ENCODE measurements at places on chromosomes 7 and 10. TPM values are rescaled to one million over a fixed set of nuclear protein-coding genes. Genes with fewer than 3 reads are reported as not detected.

- peak overlapping the region; percentile 55 for H3K27ac ChIP-seq
- DNase-seq: peak; percentile 35
- no peaks in the 10 kb centered on the region for H3K36me3 ChIP-seq
- H3K4me3 ChIP-seq: no peak overlapping the region
- no peaks in the 10 kb centered on the region for H3K27me3 ChIP-seq
Measured at GRCh38 chr10:98293550-98294269, 25.7 kb upstream of the LOXL4 start.

GRCh38 chr10:33653584-33654367, 319.3 kb upstream of the NRP1 start:
- no peak overlapping the region for H3K4me3 ChIP-seq
- no peaks in the 10 kb centered on the region for H3K36me3 ChIP-seq
- H3K4me1 ChIP-seq: no peaks in the 10 kb centered on the region
- no peaks in the 10 kb centered on the region for H3K27me3 ChIP-seq
- no peak overlapping the region for H3K27ac ChIP-seq
- DNase-seq: no peak

DNA sequence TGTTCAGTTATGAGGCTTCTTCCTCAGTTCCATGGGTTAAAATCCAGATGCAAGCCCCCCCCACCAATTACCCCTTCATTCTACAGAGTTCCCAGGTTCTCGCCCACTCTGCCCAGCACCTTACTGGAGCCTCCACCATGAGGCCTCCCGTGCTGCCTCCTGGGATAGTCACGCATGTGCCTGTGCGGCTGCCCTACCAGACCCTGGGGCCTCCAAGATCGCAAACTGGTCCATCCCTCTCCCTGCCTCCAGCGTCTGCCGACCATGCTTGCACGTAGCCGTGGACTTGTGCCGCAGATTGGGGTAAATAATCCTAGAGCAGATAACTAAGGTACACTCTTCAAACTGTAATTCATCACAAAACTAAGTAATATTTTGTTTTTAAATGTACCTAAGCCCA, 611.2 kb downstream of the PTPRN2 start:
- H3K27ac ChIP-seq: no peak overlapping the region
- DNase-seq: no peak
- H3K4me1 ChIP-seq: no peaks in the 10 kb centered on the region

DNA sequence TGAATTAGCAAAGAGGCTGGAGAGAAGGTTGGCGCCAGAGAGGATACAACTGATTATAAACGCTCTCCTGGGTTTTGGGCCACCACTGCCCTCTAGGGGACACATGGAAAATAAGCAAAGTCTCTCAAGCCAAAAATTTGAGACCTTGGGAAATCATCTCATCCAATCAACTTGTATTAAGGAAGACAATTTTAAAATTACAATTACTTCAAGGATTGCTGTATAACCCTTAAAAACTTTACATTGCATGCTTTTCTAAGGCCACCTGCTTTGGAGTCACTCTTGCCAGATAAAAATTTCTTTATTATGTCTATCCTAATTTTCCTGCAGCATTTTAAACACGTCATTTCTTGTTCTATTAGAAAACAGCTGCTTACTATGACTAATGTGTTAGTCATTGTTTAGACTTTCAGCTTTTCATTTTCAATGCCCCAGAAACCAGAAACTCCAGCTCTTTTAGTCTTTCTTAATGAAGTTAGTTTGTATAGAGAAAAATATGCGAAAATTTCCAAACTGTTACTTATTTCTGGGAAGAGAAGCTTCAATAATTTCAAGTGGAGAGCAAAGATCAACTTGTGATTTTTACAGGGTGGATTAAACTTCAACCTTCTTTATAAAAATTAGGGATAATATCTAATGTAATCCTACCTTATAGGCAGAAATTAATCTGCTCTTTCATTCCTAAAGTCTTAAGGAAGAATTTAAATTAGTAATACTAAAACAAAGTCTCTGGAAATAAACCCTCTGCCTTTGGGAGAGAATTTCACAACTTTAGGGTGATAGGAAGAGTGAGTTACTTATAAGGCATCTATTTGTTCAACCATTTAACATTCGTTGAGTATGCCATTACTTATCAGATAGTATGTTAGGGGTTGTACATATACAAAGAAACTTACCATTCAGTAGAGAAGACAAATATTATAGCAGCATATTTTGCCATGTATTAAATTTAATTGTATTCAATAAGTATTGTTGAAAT, 20.6 kb upstream of the RHOBTB1 start:
- peak overlapping the region; percentile 8 for H3K4me3 ChIP-seq
- no peaks in the 10 kb centered on the region for H3K4me1 ChIP-seq
- no peaks in the 10 kb centered on the region for H3K36me3 ChIP-seq
- DNase-seq: peak; percentile 50
- no peak overlapping the region for H3K27ac ChIP-seq
- no peaks in the 10 kb centered on the region for H3K27me3 ChIP-seq

TAC1 gene
- 62.8 TPM for total RNA-seq

DNA sequence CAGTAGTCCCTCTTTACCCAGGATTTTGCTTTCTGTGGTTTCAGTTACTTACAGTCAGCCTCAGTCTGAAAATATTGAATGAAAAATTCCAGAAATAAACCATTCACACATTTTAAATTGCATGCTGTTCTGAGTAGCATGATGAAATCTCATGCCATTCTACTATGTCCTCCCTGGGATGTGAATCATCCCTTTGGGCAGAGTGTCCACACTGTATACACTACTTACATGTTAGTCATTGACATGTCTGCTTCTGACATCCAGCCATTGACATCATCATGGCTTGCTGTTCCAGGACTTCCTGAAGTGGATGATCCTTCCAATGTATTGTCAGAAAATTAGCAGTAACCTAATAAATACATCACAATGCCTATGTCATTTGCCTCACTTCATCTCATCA, 34.6 kb upstream of the MALRD1 start:
- H3K4me1 ChIP-seq: no peaks in the 10 kb centered on the region
- no peaks in the 10 kb centered on the region for H3K36me3 ChIP-seq
- no peak overlapping the region for H3K27ac ChIP-seq
- no peak overlapping the region for H3K4me3 ChIP-seq

- H3K4me3 ChIP-seq: no peak overlapping the region
- DNase-seq: no peak
- peaks cover 26% of the 10 kb centered on the region for H3K36me3 ChIP-seq
Measured at GRCh38 chr7:144649120-144649519, 186.7 kb downstream of the TPK1 start.

GRCh38 chr10:118924493-118924892, 105.0 kb upstream of the NANOS1 start:
- no peaks in the 10 kb centered on the region for H3K36me3 ChIP-seq
- no peaks in the 10 kb centered on the region for H3K4me1 ChIP-seq
- H3K4me3 ChIP-seq: no peak overlapping the region

ECHDC3 gene
- 48.6 TPM for total RNA-seq

PRSS1 gene
- 1.7 TPM for total RNA-seq

CUBN gene
- 38.5 TPM for total RNA-seq

CFAP58 gene
- 0.20 TPM for total RNA-seq

DNA sequence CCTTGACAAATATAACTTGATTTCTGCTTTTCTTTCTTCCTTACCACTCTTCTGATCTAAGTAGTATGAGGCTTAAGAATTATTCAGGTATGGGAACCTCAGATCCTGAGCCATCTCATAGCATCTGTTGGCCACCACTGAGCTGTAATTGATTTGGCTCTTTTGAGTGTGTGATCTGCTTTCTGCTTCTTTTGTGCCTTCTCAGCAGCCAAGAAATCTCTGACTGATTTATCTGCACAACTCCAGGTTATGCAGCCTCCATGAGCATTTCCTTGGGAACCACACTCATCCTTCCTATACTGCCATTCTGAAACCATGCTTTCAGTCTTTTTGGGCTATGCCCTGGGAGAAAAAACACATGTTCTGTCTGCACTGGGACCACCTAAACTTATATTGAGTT, 178.0 kb upstream of the FAM3C start:
- H3K4me1 ChIP-seq: no peaks in the 10 kb centered on the region
- H3K36me3 ChIP-seq: no peaks in the 10 kb centered on the region
- no peaks in the 10 kb centered on the region for H3K27me3 ChIP-seq
- DNase-seq: no peak
- H3K27ac ChIP-seq: no peak overlapping the region

- H3K27ac ChIP-seq: no peak overlapping the region
- DNase-seq: no peak
- H3K36me3 ChIP-seq: no peaks in the 10 kb centered on the region
- H3K4me3 ChIP-seq: no peak overlapping the region
- no peaks in the 10 kb centered on the region for H3K4me1 ChIP-seq
- no peaks in the 10 kb centered on the region for H3K27me3 ChIP-seq
Measured at GRCh38 chr10:128220021-128220420, 93.8 kb upstream of the MKI67 start.

- no peaks in the 10 kb centered on the region for H3K27me3 ChIP-seq
- H3K27ac ChIP-seq: no peak overlapping the region
- H3K36me3 ChIP-seq: no peaks in the 10 kb centered on the region
- H3K4me3 ChIP-seq: no peak overlapping the region
- DNase-seq: no peak
Measured at GRCh38 chr10:3566627-3567026, 218.4 kb downstream of the KLF6 start.

- DNase-seq: no peak
- H3K27ac ChIP-seq: no peak overlapping the region
- no peaks in the 10 kb centered on the region for H3K27me3 ChIP-seq
- no peak overlapping the region for H3K4me3 ChIP-seq
- no peaks in the 10 kb centered on the region for H3K4me1 ChIP-seq
Measured at GRCh38 chr7:44172352-44172751, 16.9 kb downstream of the GCK start.

DNA sequence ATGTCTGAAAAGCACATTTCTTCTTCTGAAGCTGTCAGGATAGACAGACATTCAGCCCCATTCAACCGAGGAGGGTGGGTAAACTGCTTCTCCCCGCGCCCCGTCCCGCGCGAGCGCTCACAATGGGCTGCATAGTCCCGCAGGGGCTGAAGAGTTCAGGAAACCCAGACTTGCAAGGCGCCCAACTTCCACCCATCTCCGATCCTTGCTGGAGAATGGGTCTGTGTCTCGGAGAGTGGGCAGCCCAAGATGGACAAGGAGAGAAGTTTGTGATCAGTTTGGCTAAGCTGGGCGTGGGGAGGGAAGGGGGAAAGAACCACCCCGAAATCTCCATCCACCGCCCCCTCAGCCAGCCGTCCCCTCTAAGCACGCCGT, 686 bp downstream of the AASS start:
- H3K4me3 ChIP-seq: peak overlapping the region; percentile 83
- no peak for DNase-seq
- peak overlapping the region; percentile 98 for H3K27ac ChIP-seq
- H3K27me3 ChIP-seq: no peaks in the 10 kb centered on the region

EGR2 gene
- total RNA-seq: 29.1 TPM

CDNF gene
- 1.2 TPM for total RNA-seq

GRCh38 chr7:41930538-41931262, 227.8 kb upstream of the INHBA start:
- no peaks in the 10 kb centered on the region for H3K36me3 ChIP-seq
- H3K27me3 ChIP-seq: no peaks in the 10 kb centered on the region
- no peak overlapping the region for H3K4me3 ChIP-seq
- no peak for DNase-seq
- H3K4me1 ChIP-seq: no peaks in the 10 kb centered on the region
- no peak overlapping the region for H3K27ac ChIP-seq

CTNNA3 gene
- total RNA-seq: 36.1 TPM

DNA sequence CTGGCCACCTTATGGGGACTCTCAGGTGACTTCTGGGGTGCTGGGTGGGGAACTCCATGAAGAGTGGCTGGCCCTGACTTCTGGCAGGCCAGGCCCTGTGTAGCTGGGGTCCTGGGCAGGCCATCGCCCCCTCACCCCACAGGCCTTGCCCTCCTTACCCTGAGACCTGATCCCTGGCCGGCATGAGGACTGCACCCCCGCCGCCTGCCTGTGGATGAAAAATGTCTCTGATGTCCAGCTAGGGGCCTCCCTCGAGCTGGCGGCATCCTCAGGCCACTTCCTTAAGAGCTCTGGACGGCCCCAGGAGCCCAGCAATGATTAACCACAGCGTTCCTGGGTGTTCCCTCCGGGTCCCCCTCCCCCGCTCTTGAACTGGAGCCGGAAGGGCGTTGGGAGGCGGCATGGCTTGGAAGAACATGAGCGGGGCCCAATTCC, 31.8 kb upstream of the SHH start:
- no peak for DNase-seq
- H3K4me3 ChIP-seq: no peak overlapping the region
- no peaks in the 10 kb centered on the region for H3K4me1 ChIP-seq
- H3K27me3 ChIP-seq: no peaks in the 10 kb centered on the region

CRYGN gene
- total RNA-seq: 0.87 TPM

DNA sequence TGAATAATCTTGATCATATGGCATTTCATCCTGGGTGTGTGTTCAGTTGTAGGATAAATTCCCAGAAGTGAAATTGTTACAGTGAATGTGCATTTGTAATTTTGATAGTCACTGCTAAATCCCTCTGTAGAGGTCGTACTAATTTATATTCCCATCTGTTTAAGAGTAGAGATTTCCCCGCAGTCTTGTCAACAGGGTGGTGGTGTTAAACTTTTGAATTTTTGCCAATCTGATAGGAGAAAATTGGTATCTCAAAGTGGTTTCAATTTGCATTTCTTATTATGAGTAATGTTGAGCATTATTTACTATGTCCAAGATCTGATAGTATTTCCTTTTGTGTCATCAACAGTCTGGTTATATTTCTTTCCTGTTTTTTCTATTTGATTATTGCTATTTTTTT, 101.7 kb downstream of the AUTS2 start:
- H3K27ac ChIP-seq: no peak overlapping the region
- DNase-seq: no peak
- H3K4me1 ChIP-seq: no peaks in the 10 kb centered on the region
- H3K27me3 ChIP-seq: no peaks in the 10 kb centered on the region

GRCh38 chr7:22268884-22269421, 88.0 kb downstream of the RAPGEF5 start:
- H3K4me3 ChIP-seq: no peak overlapping the region
- H3K36me3 ChIP-seq: no peaks in the 10 kb centered on the region
- no peak overlapping the region for H3K27ac ChIP-seq
- DNase-seq: no peak
- no peaks in the 10 kb centered on the region for H3K4me1 ChIP-seq
- H3K27me3 ChIP-seq: no peaks in the 10 kb centered on the region

DNA sequence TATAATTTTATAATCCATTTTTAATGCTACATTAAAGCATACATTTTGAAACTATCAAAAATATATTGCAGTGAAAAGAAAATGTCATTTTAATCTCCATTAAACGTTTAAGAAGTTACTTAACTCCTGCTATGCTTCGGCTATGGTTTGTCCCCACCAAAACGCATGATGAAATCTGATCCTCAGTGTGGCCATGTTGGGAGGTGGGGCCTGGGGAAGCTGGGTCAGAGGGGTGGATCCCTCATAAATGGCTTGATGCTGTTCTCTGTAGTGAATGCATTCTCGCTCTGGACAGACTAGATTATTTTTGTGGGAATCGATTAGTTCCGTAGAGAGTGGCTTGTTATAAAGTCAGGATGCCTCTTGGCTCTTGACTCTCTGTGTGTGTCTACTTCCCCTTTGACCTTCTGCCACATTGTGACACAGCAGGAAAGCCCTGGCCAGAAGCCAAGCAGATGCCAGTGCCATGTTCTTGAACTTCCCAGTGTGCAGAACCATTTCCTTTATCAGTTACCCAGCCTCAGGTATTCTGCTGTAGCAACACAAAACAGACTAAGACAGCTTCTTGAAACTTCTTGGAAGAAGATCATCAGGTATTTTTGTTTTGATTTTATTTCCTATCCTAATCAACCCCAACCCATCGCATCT, 77.8 kb downstream of the TCERG1L start:
- no peak overlapping the region for H3K27ac ChIP-seq
- H3K4me1 ChIP-seq: no peaks in the 10 kb centered on the region
- no peaks in the 10 kb centered on the region for H3K36me3 ChIP-seq
- peaks cover 7% of the 10 kb centered on the region for H3K27me3 ChIP-seq

All from tibial nerve (tissue), 4 donors.